NCI-H2171 (cell line): ENCODE measurements at places on chromosomes 3 and 15.

GRCh38 chr15:59976480-59977271 is 27.4 kb upstream of the FOXB1 start:
- no peak for DNase-seq

- DNase-seq = no peak
Observed at GRCh38 chr3:152853196-152853595, 18.3 kb downstream of the P2RY1 start.

DNA sequence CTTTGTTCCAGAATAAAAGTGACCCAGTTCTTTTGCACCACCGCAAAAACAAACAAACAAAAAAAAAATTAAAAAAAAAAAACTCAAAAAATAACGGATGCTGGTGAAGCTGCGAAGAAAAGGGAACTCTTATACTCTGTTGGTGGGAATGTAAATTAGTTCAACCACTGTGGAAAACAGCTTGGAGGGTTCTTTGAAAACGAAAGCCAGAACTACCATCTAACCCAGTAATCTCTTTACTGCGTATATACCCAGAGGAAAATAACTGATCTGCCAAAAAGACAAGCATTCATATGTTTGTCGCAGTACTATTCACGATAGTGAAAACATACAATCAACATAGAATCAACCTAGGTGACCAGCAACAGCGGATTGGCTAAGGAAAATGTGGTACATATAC is 298.9 kb upstream of the CBLB start:
- no peak for DNase-seq

- no peak for DNase-seq
Observed at GRCh38 chr3:37504583-37505357, 330.4 kb upstream of the LRRFIP2 start.

GRCh38 chr3:108804437-108804836 is 18.1 kb upstream of the TRAT1 start:
- no peak for DNase-seq

GRCh38 chr3:10467904-10468612 is 37.3 kb downstream of the ATP2B2 start:
- DNase-seq = peak; percentile 44

- no peak for DNase-seq
Observed at GRCh38 chr3:48845170-48845569, 2.5 kb downstream of the PRKAR2A start.

- no peak for DNase-seq
Observed at GRCh38 chr3:37478721-37479210, 304.4 kb upstream of the LRRFIP2 start.

DNA sequence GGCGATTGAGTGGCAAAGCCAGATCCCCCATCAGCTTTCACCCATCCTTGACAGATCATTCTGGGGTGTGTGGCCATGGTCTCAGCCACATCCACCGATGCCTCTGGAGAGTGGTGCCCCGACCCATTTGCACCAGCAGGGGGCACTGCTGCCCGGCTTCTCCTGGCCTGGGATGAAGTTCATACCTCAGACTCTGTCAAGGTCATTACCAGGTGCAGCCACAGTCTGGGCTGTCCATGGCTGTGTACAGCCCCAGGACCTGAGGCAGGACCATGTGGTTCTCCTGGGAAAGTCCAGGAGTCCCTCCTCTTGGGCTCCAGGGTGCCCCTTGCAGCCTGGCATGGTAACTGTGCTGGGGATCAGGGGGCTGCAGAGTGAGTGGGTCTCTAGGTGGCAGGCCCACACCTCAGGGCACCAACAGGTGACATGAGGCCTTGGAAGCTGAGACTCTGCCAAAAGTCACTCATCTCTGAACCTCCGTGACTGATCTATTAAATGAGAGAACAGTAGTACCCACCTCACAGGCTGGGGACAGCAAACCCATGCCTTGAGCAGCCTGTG is 67.2 kb downstream of the CACNA2D2 start:
- DNase-seq = no peak

DNA sequence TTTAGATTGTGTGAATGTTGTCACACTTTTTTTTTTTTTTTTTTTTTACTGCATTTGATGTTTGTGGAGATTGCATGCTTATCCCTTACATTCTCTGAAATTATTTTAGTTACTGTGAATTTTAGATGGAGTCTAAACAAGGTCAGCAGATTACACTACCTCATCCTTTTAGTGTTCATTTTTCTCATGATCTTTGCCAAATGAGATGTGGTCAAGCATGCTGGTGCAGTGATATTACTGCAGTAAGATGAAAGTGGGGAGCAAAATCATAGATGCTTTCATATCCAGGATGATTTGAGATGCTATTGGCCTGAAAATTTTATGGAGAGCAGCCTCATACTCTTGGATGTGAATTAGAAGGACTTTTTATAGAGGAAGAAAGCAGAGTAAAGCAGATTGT is 45.8 kb downstream of the SLC25A26 start:
- no peak for DNase-seq

DNA sequence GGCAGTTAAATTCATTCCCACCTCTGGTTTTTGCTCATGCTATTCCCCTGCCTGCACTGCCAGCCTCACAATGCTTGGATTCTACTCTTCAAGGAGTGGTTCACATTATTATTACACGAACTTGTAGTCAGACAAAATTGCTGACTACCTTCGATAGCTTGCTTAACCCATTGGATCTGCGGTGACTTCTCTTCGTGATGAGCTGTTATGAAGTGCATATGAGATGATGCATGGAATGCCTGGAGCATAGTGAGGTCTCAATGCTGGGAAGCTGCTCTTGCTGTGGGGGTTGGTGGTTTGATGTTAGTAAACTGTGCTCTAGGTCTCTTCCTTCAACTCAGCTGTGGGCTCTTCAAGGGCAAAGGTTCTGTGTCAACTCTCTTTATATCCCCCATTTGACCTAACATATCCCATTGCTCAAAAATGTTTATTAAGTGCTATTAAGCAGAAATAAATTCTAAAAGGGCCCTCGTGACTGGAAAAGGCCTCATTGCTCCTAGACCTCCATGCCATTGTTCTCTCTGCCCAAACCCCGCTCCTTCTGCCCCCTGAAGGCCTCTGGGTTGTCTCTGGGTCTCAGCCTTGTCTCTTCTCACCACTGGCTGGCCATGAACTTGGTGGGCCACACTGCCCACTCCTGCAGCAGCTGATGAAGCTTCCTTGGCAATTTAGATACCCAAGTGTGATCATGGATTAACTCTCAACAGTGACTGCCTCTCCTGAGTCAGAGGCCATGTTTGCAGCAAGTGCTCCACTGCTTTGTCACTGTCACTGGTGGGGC is 4.5 kb upstream of the SLCO2A1 start:
- no peak for DNase-seq
